ENCODE measurements at places on chromosomes 16 and 17. TPM values are rescaled to one million over a fixed set of nuclear protein-coding genes. Genes with fewer than 3 reads are reported as not detected.

Gene TEKT3
- total RNA-seq: not detected

Gene KRT31
- total RNA-seq: not detected

Gene CLDN7
- not detected for total RNA-seq

Gene PRSS21
- total RNA-seq: 0.54 TPM

DNA sequence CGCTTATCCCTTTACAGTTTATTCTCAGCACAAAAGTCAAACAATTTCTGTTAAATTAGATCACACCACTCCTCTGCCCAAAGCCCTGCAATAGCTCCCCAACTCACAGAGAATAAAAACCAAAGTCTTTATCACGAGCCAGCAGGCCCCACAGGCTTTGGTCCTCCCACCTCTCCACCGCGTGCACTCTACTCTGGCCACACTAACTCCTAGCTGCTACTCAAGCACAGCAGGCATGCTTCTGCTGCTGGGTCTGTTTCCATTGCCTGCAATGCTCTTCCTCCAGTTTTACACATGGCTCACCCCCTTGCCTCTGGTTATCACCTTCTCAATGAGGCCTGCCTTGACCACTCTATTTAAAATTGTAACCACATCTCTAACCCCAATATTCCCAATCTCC is 27.6 kb downstream of the HELZ start:
- no peaks in the 10 kb centered on the region for H3K27me3 ChIP-seq
- DNase-seq: no peak
- H3K4me1 ChIP-seq: peaks cover 11% of the 10 kb centered on the region
- no peak overlapping the region for H3K27ac ChIP-seq
- peaks cover 18% of the 10 kb centered on the region for H3K36me3 ChIP-seq
- H3K4me3 ChIP-seq: no peak overlapping the region

DNA sequence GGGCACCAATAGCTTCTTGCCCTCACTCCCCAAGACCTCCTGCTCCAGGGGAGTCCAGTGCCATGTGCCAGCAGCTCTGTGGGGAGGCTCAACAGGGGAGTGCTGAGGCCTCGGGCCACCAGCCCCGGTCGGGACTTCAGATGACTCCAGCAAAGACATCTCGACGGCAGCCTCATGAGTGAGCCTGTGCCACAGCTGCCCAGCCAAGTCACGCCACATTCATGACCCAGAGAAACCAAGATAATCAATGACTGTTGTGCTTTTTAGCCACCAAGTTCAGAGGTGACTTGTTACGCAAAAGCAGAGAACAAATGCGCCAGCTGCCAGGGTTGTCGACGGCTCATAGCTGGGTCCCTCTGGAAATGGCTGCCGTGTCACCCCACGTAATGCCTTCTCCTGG is 157.5 kb downstream of the BANP start:
- no peak overlapping the region for H3K4me3 ChIP-seq
- no peak for DNase-seq
- no peaks in the 10 kb centered on the region for H3K27me3 ChIP-seq
- no peaks in the 10 kb centered on the region for H3K36me3 ChIP-seq

DNA sequence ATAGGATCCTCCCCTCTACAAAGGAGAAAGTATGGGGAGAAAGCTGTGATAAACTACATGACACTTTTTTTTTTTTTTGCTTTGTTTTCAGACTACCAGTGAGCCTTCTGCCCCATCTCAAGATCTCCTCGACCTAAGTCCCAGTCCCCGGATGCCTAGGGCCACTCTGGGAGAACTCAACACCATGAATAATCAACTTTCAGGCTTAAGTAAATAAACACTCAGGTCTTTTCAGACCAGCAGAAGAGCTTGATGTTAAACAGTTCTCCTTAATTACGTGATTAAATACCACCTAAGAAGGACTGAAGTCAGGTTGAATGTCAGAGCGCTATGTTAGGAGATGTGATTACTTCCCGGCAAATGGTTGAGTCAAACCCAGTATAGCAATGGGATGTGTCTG is 31.4 kb downstream of the COX11 start:
- H3K4me3 ChIP-seq: no peak overlapping the region
- no peaks in the 10 kb centered on the region for H3K27me3 ChIP-seq
- DNase-seq: no peak
- H3K4me1 ChIP-seq: no peaks in the 10 kb centered on the region
